Large intestine (tissue), 12 donors: ENCODE measurements at places on chromosomes 4 and X. TPM values are rescaled to one million over a fixed set of nuclear protein-coding genes. Genes with fewer than 3 reads are reported as not detected.

DNA sequence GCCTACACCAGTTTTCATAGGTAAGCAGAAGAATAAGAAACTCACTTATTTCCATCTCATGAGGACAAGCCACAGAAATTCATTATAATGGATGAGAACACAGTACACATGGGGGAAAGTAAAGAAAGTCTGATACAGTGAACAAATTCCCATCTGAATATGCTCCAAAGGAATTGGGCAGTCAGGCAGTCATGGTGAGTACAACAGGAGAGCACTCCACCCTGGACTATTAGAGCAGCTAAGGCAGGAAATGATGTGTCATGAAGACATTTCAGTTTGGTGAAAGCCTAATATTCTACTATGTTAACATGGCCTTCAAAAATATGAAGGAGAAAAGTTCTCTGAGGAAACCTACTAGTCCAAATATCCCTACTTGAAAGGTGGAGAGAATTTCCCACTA, 92.0 kb upstream of the PRDX4 start:
- H3K27ac ChIP-seq, result no peak overlapping the region
- no peaks in the 10 kb centered on the region for H3K36me3 ChIP-seq
- no peaks in the 10 kb centered on the region for H3K4me1 ChIP-seq

- DNase-seq, result no peak
- H3K27me3 ChIP-seq, result no peaks in the 10 kb centered on the region
- no peak overlapping the region for H3K27ac ChIP-seq
Observed at GRCh38 chrX:49915361-49916222, 6.8 kb upstream of the CLCN5 start.

- H3K27me3 ChIP-seq, result no peaks in the 10 kb centered on the region
- peak overlapping the region; percentile 70 for H3K27ac ChIP-seq
- H3K4me3 ChIP-seq, result peak overlapping the region; percentile 31
- DNase-seq, result peak; percentile 26
- peaks cover 5% of the 10 kb centered on the region for H3K36me3 ChIP-seq
Observed at GRCh38 chr4:139734201-139734874, 68.7 kb downstream of the MGST2 start.

SSX1 gene
- not detected for polyA plus RNA-seq

BBS7 gene
- polyA plus RNA-seq, result 17.1 TPM

GRCh38 chr4:86778175-86778574, 71.0 kb downstream of the SLC10A6 start:
- no peak overlapping the region for H3K27ac ChIP-seq
- DNase-seq, result no peak
- no peak overlapping the region for H3K4me3 ChIP-seq

- H3K4me3 ChIP-seq, result peak overlapping the region; percentile 63
- peak overlapping the region; percentile 33 for H3K27ac ChIP-seq
- peak; percentile 16 for DNase-seq
- H3K36me3 ChIP-seq, result no peaks in the 10 kb centered on the region
- H3K4me1 ChIP-seq, result peaks cover 4% of the 10 kb centered on the region
- H3K27me3 ChIP-seq, result peaks cover 44% of the 10 kb centered on the region
Observed at GRCh38 chr4:150078579-150079080, 385 bp downstream of the DCLK2 start.
